Activated naive CD4-positive, alpha-beta T cell treated with Interleukin-2 at 50 U/mL for 16 hours (primary cell): ENCODE measurements at places on chromosomes 4 and X.

- no peak for DNase-seq
Observed at GRCh38 chr4:105633241-105633640, 75.2 kb downstream of the INTS12 start.

DNA sequence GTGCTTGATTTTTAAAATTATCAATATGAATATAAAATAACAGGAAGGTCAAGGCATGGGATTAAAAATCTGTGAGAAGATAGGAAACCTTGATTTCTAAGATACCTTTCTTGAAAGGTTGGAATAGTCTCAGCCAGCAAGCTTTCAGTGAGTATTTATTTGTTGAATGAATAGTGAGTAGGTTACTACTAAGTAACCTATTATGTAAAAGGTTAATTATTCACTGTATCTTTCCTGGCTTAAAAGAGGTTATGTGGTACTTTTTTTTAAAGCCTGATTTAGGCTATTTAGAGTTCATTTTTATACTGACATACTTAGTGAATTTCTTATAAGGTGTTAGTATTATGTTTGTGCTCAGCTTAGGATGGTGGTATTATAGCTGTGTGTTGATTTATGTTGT is 123.5 kb downstream of the PTPN13 start:
- no peak for DNase-seq

GRCh38 chr4:822361-823175 is 3.4 kb downstream of the CPLX1 start:
- no peak for DNase-seq

- no peak for DNase-seq
Observed at GRCh38 chrX:42678133-42678532, 99.8 kb downstream of the PPP1R2C start.

DNA sequence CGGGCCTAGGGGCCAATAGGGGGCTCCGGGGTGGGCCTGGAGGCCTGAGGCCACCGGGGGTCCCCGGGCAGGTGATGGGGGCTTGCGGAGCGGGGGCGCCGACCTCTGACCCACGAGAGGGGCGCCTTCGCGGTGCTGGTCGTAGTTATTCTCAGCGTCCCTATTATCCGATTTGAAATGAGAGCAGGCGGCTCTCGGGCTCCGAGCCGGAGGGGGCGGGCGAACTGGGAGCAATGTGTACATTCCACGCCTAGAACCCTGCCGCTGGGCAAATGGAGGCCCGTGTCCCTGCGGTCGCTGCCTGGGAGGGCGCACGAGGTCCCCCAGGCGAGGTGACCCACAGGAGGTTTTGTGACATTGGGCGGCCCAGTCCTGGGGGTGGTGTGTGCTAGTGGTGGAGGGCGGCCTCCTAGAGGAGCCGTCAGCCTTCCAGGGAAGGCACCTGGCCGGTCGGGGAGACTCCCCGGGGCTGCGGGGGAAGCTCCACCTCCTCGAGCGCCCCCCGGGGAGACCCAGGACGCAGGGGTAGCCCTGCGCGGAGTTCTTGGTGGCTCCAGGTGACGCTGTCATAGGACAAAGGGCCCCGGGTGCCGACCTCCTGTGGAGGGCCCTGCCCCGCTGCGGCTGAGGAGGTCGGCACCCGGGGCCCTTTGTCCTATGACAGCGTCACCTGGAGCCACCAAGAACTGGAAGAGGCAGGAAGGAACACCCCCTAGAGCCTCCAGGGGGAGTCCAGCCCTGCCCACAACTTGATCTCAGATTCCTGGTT is 102.6 kb upstream of the PRKX start:
- DNase-seq: peak; percentile 22

DNA sequence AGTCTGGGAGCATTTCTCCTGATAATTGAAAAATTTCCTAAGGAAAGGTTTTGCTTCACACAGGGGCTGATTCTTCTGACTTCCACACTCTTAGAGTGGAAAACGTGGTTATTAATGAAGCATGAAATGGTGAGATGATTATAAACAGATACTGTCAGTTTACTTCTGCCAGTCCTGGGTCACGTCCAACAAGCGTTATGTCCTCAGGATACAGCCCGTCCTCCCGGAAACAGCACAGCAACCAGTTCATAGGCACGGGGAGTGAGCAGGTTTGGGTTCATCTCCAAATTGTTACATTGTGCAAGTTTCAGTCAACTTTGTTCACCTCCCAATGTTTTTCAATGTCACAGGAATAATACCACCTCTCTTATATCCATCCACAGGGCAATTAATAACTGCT is 98.8 kb downstream of the NPNT start:
- DNase-seq: no peak

DNA sequence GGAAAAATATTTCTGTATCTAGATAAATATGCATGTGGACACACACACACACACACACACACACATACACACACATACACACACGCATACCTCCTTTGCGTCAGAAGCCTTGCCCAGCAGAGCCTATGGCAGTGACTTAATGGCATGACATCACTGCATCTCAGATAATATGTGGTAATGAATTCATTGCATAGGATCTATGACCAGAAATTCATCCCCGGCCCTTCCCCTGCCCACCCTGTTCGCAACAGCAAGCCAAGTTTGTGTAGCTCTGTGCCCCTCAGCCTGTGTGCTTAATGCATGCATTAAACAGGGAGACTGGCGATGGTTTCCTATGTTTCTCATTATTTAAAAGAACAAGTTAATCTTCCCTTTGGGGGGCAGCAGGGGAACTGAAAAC is 120.7 kb downstream of the NKX6-1 start:
- DNase-seq: no peak
